ENCODE measurements at places on chromosomes 7 and 10. TPM values are rescaled to one million over a fixed set of nuclear protein-coding genes. Genes with fewer than 3 reads are reported as not detected.

Gene CTNNA3
- 1.7 TPM for total RNA-seq

DNA sequence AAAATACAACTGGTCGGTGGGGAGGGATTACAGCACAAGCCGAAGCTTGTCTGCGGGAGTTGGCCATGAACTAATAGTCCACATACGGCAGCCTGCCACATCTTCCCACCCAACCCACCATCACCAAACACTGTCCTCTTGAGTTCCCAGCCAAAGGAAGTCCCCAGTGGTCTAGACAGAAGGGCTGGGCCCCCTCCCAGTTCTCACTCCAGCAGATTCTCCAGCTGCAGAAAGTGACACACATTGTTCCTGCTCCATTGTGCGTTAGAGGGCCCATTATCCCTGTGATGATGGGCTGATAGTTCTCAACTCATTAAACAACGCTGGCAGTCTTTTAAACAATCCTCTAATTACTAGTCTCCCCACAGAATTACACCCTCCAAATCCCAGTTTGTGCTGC, 148.0 kb downstream of the FGFR2 start:
- H3K27me3 ChIP-seq = no peaks in the 10 kb centered on the region
- DNase-seq = no peak
- H3K4me1 ChIP-seq = peaks cover 63% of the 10 kb centered on the region
- H3K4me3 ChIP-seq = no peak overlapping the region

DNA sequence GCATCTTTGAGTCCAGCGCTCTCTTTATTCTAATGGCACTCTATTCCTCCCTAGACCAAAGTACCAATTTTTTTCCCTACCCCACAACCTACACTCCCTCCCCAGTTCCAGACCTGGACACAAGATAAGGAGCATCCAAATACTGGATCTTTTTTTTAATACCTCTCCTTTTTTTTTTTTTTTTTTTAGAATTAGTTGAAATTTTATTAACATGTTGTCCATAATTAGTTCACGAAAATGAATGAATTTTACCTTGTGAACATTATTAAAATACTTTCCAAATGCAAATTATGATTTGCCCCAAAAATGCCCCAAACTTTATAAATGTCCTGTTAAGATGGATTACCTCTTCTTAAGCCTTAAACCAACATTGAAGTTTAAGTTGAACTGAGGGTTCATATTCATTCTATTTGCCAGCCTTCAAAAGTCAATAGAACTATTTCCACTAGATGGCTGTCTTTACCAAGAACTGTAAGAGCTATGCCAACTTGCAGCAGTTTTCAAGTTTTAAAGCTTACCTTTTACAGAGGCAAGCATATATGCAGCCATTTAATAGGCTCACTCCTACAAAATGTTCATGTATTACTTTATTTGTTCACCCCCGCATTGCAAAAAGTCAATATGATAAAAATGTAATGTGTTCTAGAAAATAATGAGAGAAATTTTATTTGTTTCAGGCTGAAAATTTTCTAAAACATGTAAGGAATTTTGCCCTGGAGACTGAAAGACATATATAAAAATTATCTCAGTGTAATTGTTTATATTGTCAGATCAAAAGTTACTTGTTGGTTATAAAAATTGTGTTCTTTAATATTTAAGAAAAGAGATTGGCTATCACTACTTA, 39.7 kb upstream of the TNKS2 start:
- H3K4me1 ChIP-seq = no peaks in the 10 kb centered on the region
- H3K36me3 ChIP-seq = no peaks in the 10 kb centered on the region
- H3K4me3 ChIP-seq = no peak overlapping the region

- no peak overlapping the region for H3K4me3 ChIP-seq
- H3K36me3 ChIP-seq = peaks cover 7% of the 10 kb centered on the region
- DNase-seq = no peak
Measured at GRCh38 chr7:44113764-44114354, 9.5 kb downstream of the POLD2 start.

Measured in progenitor cell of endocrine pancreas (in vitro differentiated cells).